ENCODE measurements at places on chromosomes 7 and 10. TPM values are rescaled to one million over a fixed set of nuclear protein-coding genes. Genes with fewer than 3 reads are reported as not detected.
A peak's percentile ranks its signal among the peaks of the same experiment; 100 is the strongest.

DNA sequence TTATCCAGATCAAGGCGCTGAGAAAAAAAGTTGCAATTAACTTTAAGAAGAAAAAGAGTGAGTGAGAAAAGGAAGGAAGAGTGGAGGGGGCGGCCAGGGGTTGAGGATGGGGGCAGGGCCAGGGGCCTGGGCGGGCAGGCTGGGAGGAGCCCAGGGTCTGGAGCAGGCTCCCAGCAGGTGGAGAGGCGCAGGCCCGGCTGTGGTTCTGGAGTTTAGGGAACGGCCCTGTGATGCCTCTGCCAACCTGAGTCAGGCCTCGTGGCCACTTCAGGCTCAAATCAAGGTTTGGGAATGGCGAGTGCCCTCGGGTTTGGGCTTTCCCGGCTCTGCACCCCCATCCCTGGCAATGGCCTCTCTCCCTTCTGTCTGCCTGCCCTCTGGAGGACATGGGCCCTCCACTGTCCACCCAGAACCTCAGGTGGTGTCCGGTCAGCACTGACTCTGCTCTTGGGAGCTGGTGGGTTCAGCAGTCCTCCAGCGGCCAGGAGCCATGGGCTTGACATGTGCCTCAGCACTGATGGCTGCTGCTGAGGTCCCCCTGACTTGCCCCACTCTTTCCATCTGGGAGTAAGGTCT, 41.0 kb upstream of the EMX2 start:
- H3K27me3 ChIP-seq = no peaks in the 10 kb centered on the region
- no peaks in the 10 kb centered on the region for H3K4me1 ChIP-seq
- H3K36me3 ChIP-seq = no peaks in the 10 kb centered on the region
- no peak for DNase-seq
- H3K27ac ChIP-seq = no peak overlapping the region

DNA sequence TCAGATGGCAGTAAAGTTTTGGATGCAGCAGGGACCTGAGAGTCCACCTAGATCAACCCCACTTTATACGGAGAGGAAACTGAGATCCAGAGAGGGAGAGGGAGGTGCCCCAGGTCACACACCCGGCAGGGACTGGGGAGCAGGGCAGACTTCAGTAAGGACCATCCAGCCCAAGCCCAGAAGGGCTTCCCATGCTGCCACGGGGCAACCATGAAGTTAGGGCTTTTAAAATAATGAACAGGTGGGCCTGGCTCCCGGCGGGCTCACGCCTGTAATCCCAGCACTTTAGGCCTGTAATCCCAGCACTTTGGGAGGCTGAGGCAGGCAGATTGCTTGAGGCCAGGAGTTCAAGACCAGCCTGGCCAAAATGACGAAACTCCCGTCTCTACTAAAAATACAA, 98.5 kb downstream of the HIP1 start:
- H3K4me1 ChIP-seq = peaks cover 7% of the 10 kb centered on the region
- H3K27ac ChIP-seq = no peak overlapping the region
- DNase-seq = no peak
- peak overlapping the region; percentile 54 for H3K4me3 ChIP-seq
- no peaks in the 10 kb centered on the region for H3K27me3 ChIP-seq
- H3K36me3 ChIP-seq = no peaks in the 10 kb centered on the region

DNA sequence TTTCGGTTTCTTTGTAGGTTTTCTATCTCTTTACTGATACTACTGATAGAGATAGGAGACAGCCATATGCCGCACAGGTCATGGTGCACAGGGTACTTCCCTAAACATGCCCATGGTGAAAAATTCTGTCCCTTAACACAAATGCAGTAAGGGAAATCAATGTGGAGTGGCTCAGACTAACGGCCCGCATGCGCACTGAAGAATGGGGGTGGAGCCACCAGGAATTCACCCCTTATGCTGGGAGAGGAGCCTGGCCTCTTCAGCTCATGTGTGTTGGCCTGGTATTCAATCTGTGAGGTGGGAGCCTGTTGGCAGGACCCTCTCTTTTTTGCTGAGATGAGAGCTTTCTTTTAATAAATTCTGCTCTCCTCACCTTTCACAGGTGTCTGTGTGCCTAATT, 8.4 kb upstream of the URGCP start:
- no peaks in the 10 kb centered on the region for H3K4me1 ChIP-seq
- no peaks in the 10 kb centered on the region for H3K27me3 ChIP-seq
- no peaks in the 10 kb centered on the region for H3K36me3 ChIP-seq
- no peak overlapping the region for H3K27ac ChIP-seq

DNA sequence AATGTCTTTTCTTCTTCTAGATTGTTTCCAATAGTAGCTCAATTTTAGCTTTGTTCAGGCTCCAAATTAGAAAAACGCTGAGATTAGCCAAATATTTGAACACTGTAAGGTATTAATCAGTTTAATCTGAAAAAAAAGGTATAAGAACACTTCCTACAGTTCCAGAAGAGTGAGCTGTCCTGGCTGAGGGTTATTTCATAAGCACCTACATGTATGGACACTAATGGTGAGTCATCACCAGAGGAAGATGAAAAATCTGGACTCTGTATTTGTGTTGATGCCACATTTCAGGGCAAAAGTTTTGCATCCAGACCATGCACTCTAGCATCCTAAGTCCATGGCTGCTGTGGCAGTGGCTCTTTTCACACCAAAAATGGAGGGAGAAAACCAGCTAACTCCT, 189.5 kb downstream of the ANKRD30A start:
- no peaks in the 10 kb centered on the region for H3K27me3 ChIP-seq
- no peak for DNase-seq
- no peak overlapping the region for H3K4me3 ChIP-seq
- H3K36me3 ChIP-seq = no peaks in the 10 kb centered on the region
- no peak overlapping the region for H3K27ac ChIP-seq

GRCh38 chr7:82179311-82179710, 264.3 kb downstream of the CACNA2D1 start:
- H3K4me3 ChIP-seq = no peak overlapping the region
- H3K4me1 ChIP-seq = no peaks in the 10 kb centered on the region
- no peak overlapping the region for H3K27ac ChIP-seq

GRCh38 chr7:149662591-149663095, 110.7 kb downstream of the ZNF467 start:
- H3K27ac ChIP-seq = no peak overlapping the region
- peak; percentile 38 for DNase-seq
- H3K27me3 ChIP-seq = no peaks in the 10 kb centered on the region
- no peaks in the 10 kb centered on the region for H3K36me3 ChIP-seq

GRCh38 chr7:21868576-21868850, 77.2 kb downstream of the CDCA7L start:
- no peaks in the 10 kb centered on the region for H3K4me1 ChIP-seq
- H3K27me3 ChIP-seq = no peaks in the 10 kb centered on the region
- H3K4me3 ChIP-seq = no peak overlapping the region
- no peak overlapping the region for H3K27ac ChIP-seq
- no peak for DNase-seq
- H3K36me3 ChIP-seq = no peaks in the 10 kb centered on the region

DNA sequence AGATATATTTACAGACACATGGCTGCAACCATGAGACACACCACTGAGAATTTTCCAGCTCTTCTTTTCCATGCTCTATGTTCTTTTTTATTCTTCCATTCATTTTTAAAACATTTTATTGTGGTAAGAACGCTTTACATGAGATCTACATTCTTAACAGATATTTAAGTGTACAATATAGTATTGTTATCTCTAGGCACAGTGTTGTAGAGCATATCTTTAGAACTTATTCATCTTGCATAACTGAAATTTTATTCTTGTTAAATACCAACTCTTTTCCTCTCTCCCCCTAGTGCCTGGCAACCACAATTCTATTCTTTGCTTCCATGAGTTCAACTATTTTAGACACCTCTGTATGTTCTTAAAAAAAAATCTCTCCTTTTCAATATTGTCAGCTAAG, 67.1 kb upstream of the HABP2 start:
- H3K4me1 ChIP-seq = no peaks in the 10 kb centered on the region
- no peaks in the 10 kb centered on the region for H3K27me3 ChIP-seq

DNA sequence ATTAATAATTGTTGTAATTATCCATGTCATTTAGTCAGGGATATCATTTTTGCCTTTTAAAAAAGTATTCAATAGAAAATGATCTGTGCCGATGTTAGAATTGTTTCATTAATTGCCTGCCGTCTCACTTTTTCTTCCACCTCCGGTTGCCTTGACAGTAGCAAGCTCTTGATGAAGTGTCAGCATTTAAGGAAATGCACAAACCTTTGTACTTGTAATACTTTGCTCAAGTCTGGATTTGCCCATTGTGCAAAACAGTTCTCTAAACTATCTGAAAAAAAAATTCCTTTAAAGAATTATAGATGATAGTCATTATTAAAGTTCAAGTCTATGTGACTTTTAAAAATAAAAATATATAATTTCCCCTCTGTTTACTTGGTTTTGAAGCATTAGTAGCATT, 619.7 kb downstream of the GATA3 start:
- no peak for DNase-seq
- no peaks in the 10 kb centered on the region for H3K4me1 ChIP-seq
- H3K4me3 ChIP-seq = no peak overlapping the region
- H3K36me3 ChIP-seq = no peaks in the 10 kb centered on the region

DNA sequence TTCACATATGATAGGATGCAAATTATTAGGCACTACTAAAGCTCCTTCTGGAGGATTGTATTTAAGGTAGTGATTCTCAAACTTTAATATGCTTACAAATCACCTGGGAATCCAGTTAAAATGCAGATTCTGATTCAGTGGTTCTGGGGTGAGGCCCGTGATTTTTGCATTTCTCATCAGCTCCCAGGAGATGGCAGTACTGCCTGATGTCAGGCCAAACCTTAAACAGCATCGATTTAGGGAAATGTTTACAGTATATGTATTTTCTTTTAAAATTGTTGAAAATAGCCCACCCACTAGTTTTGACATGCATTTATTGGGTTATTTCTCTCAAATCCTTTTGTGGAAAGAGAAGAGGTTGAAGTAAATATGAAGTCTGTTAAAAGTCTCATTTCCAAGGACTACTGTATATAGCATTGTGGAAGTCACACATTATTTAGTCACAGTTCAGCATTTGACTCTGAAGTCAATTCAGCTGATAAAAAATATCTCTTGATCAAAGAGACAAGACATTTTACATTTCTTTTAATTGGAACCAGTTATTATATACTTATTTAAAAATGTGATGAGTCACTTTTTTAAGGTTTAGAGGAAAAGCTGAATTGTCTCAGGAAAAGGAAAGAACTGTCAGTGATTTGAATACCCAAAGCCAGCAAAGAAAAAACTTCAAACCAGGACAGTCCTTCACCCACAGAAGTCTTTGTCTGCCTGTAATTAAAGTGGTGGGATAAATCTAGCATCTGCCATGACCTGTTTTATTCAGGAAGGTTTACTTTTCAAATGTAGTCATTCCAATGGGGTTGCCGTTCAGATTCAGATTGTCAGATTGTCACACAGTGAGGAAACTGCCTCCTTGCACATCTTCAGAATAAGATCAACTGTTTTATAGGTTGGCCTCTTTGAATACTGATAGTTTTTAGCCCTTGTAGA, 21.1 kb upstream of the HBP1 start:
- H3K4me3 ChIP-seq = no peak overlapping the region
- H3K27ac ChIP-seq = no peak overlapping the region
- H3K4me1 ChIP-seq = no peaks in the 10 kb centered on the region

GRCh38 chr7:105759670-105760550, 116.5 kb downstream of the ATXN7L1 start:
- peak; percentile 5 for DNase-seq
- H3K4me1 ChIP-seq = peaks cover 29% of the 10 kb centered on the region
- H3K4me3 ChIP-seq = peak overlapping the region; percentile 13
- no peaks in the 10 kb centered on the region for H3K36me3 ChIP-seq

DNA sequence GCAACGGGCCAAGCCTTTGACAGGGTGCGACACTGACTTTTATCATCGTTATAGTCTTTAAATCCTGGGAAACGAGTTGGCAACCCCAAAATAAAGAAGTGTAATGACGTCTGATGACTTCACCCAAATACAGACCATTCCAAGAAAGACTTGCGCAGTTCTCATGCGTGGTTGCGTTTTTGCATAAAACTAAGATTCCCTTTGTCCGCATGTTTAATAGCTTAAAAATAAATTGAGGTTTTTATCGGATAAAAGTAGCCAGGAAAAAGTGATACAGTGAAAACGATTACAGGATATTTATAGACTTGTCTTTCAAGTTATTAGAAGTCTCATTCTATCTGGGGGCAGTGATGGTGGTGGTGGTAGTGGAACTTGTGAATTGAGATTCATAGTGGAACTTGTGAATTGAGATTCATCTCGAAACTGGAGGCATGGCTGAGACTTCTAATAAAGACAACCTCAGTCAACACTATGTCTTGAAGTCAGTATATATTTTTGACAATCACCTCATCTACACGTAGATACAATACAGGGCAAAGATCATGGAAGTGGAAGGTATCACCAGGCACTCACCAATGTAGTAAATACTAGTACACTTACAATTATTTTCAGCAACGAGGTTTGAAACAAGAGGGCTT, 1.2 kb upstream of the NAMPT start:
- H3K36me3 ChIP-seq = no peaks in the 10 kb centered on the region
- H3K27me3 ChIP-seq = no peaks in the 10 kb centered on the region
- peak overlapping the region; percentile 97 for H3K4me3 ChIP-seq
- DNase-seq = peak; percentile 4

DNA sequence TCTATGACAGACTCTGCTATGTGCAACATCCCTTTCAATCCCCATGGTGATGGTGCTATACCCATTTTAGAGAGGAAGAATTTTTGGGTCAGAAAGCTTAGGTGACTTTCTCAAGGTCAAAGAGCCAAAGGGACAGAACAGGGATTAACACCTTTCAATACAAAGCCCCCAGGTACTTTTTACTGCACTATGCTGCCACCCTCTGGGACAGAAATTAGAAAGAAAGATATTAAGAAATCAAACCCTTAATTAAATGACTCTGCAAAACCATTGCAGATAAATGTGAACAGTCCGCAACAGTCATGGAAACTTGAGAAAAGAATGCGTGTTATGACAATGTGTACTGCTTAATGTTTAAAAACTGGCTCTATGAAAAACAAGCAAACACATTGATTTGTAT, 673.7 kb downstream of the MAGI2 start:
- H3K27me3 ChIP-seq = no peaks in the 10 kb centered on the region
- H3K4me1 ChIP-seq = no peaks in the 10 kb centered on the region
- no peak for DNase-seq
- no peak overlapping the region for H3K4me3 ChIP-seq

DNA sequence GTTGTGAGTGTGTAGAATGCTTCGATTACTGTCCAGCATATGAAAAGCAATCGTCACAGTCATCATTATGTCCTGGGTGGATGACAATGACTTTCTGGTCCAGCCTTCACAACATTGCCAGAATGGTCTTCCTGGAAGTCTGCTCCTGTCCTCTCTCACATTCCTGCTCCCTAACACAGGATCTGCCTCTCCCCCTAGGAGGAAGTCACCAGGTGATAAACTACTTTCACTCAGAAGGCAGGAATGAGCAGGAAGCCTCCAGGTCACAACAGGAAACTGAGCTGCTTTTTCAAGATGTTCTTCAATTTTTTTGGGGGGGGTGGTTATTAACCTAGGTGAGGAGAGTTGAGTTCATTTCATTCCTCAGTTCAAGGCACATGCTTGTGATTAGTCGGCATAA, 13.6 kb upstream of the GPNMB start:
- H3K27ac ChIP-seq = no peak overlapping the region
- H3K4me1 ChIP-seq = no peaks in the 10 kb centered on the region
- H3K36me3 ChIP-seq = no peaks in the 10 kb centered on the region
- H3K27me3 ChIP-seq = no peaks in the 10 kb centered on the region

Gene OR6V1
- not detected for total RNA-seq

Gene GNAT3
- total RNA-seq = not detected
